ENCODE measurements at places on chromosomes 11 and 22.

DNA sequence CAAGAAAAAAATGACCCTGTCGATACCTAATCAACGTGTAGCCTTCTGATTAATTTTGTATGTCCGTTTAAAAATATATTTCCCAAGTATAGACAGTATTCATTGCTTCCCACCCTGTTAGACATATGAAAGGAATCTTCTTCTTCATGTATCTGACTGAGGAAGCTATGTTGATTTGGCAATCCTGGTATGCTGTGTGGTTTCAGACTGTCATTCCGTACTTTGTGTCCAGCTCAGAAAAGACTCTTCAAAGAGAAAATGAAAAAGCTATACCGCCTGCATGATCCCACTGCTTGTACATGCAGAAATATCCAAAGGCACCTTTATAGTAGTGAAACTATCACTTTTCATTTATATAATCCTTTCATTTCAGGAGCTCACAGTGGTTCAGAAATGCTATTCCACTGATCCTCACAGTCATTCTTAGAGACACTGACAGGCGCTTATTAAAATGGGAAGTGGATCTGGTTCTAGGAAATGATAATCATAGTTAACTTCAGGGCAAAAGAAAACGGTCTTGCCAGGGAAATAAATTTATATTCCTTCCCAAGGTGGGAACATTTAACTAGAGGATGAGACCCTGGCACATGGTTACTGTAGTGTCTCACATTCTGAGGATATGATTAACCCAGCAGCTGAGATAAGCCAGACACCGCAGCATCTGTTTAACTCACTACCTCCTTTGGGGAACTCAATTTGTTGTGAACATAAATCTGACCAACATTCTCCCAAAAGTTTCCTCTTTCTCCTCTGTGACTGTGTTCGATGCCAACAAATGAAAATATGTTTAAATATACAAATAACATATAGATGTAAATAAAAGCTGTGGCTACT lies 599.2 kb upstream of the LUZP2 start:
- DNase-seq, result no peak

DNA sequence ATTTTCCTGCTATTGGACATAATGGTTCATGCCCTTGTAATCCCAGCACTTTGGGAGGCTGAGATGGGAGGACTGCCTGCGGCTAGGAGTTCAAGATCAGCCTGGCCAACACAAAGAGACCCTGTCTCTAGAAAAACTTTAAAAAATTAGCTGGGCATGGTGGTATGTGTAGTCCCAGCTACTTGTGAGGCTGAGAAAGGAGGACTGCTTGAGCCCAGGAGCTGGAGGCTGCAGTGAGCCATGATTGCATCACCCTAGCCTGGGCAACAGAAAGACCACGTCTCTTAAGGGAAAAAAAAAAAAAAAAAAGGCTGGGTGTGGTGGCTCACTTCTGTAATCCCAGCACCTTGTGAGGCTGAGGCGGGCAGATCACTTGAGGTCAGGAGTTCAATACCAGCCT lies 94.0 kb downstream of the APOL5 start:
- DNase-seq, result no peak

- no peak for DNase-seq
These were observed 14.3 kb downstream of the MUC5B start for GRCh38 chr11:1237128-1237580.

DNA sequence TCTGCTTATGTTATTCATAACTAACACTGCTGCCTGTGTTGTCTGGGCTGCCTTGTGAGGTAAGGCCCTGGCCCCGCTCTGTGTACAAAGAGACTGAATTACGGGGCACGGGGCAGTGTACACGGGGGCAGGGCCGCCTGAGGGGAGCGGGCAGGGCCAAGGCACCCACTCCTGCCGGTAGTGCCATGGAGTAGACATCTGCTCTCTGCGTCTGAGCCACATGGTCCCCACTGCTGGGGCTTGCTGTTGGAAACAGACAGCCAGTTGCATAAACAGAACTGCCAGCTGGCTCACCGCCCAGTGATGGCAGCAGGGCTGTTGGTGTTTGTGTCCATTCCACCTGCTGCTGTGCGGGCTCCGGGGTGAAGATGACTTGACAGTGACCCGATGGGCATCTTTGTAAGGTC lies 19.8 kb downstream of the FAM118A start:
- DNase-seq, result peak; percentile 85

GRCh38 chr11:113142508-113142907 lies 171.9 kb upstream of the TTC12 start:
- DNase-seq, result no peak

DNA sequence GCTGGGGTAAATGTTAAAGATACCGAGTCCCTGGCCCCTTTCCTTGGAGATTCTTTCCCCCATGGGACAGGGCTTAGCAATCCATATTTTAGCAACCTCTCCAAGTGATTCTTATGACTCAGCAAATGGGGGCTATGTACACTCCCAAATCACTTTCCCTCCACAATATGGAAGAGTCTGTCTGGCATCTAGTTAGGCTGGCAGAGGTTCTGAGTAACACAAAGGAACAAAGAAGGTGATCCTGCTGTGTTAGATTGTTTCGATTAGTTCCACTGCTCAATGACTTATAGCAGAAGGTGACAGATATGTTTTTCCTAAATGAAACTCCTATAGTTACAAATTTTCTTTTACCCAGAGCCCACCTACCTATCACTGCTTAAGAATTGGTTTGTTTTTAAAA lies 154.0 kb upstream of the SYT13 start:
- DNase-seq, result no peak

- DNase-seq, result no peak
These were observed 80.4 kb downstream of the LRRC4C start for GRCh38 chr11:41379084-41379483.

All from NCI-H1105 treated with DMSO at 0.1 percent for 48 hours (cell line).